ENCODE measurements at places on chromosomes 5 and 9.

- no peak for DNase-seq
Observed at GRCh38 chr5:56290378-56291078, 57.4 kb upstream of the ANKRD55 start.

GRCh38 chr5:80043187-80043586 is 8.0 kb downstream of the THBS4 start:
- no peak for DNase-seq

- DNase-seq: no peak
Observed at GRCh38 chr5:122163121-122164069, 34.0 kb downstream of the ZNF474 start.

GRCh38 chr5:88058625-88059024 is 210.0 kb downstream of the TMEM161B start:
- DNase-seq: no peak

- no peak for DNase-seq
Observed at GRCh38 chr5:1885868-1886845, 3.4 kb upstream of the IRX4 start.

GRCh38 chr9:1768561-1768960 is 246.6 kb upstream of the SMARCA2 start:
- DNase-seq: no peak

GRCh38 chr5:45604092-45604491 is 92.1 kb downstream of the HCN1 start:
- DNase-seq: no peak
